ENCODE measurements at places on chromosomes 11 and 22.

DNA sequence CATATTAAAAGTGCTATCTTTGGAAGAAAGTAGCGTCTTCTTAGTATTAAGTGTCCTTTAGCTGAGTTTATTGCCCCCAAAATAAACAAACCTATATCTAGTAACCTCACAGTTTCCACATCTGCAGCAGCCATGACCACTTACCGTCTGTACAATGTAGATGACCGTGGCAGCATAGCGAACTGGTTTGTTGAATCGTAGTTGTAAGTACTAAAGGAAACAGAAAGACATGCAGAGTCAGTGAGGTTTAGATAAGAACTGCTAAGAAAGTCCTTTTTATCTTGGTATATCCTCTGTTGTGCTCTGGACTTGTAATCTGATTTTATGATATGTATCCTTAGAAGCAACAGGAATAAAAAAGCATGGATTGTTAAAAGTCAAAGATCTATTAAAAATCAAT, 9.4 kb downstream of the SLC5A12 start:
- DNase-seq, result no peak

GRCh38 chr22:48021991-48022401, 1259.5 kb downstream of the TBC1D22A start:
- DNase-seq, result no peak

- no peak for DNase-seq
Measured at GRCh38 chr11:69430566-69430965, 50.9 kb upstream of the LINC01488 start.

DNA sequence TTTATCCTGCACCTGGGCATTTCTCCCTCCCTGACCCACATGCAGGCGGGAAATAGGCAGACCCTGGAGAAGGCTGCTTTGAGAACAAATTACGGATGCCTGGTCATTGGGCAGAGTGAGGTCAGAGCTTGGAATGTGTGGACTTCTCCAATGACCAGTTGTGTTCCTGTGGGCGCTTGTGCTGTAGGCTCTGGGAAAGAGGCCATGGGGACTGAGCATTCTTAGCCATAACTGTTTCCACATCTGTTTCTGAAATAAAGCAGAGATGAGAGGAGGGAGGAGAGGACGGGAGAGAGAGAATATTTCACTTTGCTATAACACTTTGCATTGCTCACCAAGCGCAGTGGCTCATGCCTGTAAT, 11.2 kb upstream of the TMEM184B start:
- DNase-seq, result no peak

DNA sequence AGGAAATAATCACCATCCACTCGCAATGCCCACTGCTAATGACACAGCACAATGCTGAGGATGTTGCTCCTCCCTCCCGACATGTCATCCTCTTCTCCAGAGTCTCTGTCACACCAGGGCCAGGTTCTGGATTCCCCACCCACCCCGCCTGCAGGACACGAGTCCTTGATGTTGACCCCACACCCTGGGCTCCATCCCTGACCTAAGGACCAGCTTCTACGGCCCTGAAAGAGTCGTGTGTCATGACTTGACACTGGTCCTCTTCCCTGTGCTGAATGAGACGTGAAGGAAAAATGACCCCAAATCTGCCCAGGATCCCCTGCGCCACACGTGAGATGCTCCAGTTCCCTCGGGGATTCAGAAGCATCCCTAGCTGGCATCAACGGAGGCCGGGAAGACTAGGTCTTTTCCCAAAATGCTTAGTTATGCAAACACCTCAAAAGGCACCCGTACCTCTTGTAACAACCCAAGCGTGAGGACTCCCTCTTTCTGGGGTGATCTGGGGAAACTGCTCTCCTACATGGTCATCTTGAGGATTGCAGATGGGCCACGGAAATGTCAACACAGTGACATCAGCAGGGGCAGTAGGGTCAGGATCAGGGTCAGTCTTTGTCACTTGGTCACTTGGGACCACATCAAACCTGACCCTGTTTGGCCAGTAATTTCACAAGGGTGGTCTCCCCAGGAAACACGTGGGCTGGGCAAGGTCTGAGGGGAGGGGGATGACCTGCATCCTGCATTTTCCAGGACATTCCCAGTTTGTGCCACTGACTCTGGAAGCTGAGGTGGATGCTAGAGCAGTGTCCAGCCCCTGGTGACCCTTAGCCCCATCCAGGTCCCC, 42.0 kb downstream of the IGLL5 start:
- DNase-seq, result no peak

DNA sequence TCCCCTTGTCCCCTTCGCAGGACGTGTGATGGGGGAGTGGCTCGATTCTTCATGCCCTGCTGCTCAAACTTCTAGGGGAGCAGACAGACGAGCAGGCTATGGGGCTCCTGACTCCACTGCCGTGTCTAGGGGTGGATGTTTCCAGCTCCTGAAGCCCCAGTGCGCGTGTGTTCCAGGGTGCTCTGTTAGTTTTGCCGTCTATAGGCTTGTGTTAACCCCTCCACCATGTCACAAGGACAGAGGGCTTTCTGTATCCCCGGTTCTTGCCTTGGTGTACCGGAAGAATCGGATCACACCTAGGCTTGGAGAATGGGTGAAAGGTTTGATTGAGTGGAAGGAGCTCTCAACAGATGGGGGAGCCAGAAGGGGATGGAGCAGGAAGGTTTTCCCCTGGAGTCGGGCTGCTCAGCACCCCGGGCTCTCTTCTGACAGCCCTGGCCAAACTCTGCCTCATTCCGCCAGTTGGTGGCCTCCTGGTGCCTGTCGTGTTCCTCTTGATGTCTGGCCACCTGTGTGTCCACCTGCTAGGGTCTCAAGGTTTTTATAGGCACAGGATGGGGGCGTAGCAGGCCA, 810.7 kb downstream of the BRD1 start:
- DNase-seq, result no peak

GRCh38 chr11:64539711-64540427, 51.2 kb upstream of the SLC22A12 start:
- DNase-seq, result no peak

GRCh38 chr11:77409046-77409445, 64.8 kb downstream of the PAK1 start:
- no peak for DNase-seq

- no peak for DNase-seq
Measured at GRCh38 chr22:37768273-37768672, 39.5 kb upstream of the GCAT start.

DNA sequence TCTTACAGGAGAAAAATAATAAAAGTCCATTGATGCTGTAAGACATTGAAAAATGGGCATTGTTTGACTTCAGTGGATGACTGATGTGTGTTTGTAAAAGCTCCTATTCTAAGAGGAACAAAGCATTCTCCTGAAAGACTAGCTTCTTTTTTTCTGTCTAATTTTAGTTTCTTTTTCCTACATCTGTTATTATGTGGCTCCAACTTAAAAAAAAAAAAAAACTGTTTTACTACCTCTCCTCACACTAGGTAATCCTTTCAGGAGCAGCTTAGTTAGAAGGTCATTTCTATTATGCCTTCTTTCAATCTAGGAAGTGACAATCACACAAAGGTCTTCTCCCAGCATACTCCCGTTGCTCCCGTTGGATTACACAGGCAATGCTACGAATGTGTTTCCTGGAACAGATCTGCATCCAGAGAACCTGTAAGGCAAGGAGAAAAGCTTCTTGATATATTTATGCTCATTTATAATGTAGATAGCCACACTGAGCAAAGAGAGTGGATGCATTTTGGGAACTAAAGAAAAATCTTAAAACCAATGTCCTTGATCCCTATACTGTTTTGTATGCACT, 595.1 kb upstream of the CCDC179 start:
- DNase-seq, result no peak

GRCh38 chr11:134145715-134146114, 76.8 kb downstream of the JAM3 start:
- DNase-seq, result no peak

GRCh38 chr11:30758012-30758411, 171.9 kb upstream of the MPPED2 start:
- no peak for DNase-seq

DNA sequence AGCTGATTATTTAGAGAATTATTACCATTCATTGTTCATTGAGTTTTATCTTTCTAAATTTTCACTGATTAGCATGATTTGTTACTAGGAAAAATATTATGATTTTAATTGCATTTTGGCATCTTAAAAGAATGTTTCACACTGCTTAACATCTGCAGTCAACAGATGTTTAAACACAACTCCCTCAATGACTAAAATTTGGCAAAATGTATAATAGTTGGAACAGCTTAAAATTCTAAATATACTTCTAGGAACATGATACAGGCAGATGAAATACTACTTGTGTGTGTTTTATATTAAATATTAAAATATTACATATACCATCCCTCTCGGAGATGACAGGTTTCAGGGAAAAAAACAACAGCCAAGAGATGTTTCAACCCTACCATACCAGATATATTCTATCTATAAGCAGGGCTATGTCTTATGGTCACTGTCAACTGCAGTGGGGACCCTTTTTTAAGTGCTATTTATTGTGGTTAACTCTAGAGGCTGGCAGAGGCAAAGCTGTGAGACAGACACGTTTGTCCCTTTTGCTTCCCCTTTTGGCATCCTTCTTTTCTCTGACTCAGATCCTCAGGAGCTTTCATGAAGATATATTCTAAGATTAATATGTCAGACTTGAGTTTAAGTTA, 81.9 kb downstream of the BDNF start:
- DNase-seq, result no peak

DNA sequence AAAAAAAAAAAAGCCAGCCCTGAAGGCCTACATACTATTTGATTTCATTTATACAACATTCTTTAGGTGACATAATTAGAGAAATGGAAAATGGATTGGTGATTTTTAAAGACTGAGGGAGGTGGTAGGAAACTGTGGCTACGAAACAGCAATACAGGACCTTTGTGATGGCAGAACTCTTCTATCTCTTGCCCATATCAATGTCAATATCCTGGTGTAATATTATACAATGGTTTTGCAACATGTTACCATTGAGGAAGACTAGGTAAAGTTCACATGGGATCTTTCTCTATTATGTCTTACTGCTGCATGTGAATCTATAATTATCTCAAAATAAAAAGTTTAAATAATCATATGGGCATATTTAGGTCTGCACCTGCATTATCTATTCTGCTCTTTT, 371.2 kb downstream of the ETS1 start:
- DNase-seq, result no peak

- no peak for DNase-seq
Measured at GRCh38 chr11:19562156-19562555, 150.5 kb upstream of the NAV2 start.

GRCh38 chr11:65912845-65913244, 6.0 kb downstream of the C11orf68 start:
- DNase-seq, result peak; percentile 64

GRCh38 chr11:86672007-86672621, at the start of gene ME3:
Gene ME3, minus strand, starts transcription at chr11:86672616.
- peak; percentile 27 for DNase-seq

DNA sequence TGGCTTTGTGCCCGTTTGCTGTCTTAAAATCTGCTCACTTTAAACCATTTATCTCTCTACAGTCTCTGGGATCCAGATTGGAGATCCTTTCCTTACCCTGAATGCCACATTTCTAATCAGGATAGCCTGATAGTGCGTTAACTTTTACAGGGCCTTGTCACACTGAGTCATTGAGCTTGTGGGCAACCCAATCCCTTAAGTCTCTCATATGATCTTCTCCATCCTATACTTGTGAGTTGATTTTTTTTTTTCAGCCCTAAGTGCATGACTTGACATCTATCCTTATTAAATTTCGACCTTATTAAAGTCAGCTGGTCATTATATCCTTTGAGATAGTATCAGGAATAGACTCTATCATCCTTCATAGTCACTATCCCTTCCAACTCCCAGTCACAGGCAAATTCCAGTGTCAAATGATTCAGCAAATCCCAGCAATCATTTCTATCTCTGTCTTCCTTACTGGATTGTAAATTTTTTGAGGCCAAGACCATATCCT, 57.7 kb downstream of the TEAD1 start:
- no peak for DNase-seq

DNA sequence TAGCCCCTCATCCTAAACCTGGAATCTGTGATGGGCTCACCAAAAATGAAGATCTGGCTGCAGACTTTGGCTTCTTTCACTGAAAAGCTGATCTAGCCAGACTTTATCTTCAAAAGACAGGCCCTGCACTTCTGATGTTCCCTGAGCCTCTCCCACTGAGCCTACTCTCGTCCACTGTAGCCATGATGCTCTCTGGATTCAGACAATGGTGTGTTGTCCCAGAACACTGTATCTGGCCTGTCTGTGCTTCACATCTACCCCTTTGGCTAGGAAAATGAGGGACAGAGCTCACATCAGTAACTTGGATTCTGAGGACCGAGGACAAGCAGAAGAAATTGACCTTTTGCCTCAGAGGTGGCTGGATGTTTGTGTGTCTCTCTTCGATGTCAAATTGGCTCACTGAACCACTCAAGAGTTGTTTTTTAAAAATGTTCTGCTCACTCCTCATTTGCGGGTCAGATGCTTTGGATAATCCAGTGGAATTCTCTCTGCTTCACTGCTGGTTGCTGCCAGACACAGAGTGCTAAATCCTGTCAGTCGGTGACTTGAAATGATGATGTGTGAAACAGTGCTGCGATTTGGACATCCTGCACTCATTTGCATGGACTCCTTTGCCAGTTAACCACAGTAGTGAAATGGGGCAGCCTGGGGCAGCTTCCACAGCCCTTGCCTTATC, 67.5 kb downstream of the ARFGAP2 start:
- DNase-seq, result no peak

DNA sequence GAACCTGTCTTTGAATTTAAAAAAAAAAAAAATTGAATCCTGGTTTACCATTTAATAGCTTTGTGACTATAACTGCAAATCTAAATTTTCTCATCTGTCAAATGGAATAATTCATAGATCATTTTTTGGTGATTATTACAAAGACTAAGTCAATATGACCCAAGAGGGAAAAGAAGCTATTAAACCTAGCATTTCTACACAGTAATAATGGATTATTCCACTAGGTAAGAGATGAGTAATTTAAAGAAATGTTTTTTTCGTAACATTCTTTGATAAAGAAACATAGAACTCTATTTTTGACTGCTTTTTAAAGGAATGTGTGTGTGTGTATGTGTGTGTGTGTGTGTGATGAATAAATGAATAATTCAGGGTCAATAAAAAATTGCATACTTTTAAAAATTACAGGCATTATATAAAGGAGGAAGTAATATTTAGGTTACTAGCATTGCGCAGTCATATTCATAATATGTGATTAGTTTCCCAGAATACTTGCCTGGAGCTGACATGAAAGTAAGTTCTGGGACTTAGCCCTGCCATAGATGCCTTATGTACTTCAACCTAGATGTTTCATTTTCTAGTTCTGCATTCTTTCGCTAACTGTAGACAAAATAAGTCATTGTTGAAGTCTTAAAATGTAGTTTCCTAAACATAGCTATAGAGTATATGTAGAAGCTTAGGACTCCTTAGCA, 72.9 kb downstream of the TMEM135 start:
- DNase-seq, result no peak

DNA sequence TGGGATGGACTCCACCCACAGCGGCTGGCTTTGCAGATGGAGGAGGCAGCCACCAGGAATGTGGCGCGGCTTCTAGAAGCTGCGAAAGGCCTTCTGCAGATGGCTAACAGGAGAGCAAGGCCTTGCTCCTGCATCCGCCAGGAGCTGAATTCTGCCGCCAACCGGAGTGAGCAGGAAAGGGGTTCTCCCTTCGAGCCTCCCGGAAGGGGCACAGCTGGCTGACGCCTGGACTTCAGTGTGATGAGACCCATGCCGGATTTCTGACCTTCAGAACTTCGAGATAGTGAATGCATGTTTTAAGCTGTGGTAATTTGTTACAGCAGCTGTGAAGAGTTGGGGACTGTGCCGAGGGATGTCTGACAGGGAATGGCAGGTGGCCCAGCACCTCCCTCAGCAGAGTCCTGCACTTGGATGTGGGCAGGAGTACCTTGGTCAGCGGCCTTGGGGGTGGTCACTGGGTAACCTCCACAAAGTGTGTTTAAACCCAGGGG, 7.7 kb downstream of the TBC1D22A start:
- peak; percentile 29 for DNase-seq
